Activated naive CD4-positive, alpha-beta T cell treated with anti-CD3 and anti-CD28 coated beads for 36 hours (primary cell): ENCODE measurements at places on chromosomes 6 and 20.

GRCh38 chr6:34061348-34061747 lies 84.5 kb downstream of the GRM4 start:
- DNase-seq: no peak

DNA sequence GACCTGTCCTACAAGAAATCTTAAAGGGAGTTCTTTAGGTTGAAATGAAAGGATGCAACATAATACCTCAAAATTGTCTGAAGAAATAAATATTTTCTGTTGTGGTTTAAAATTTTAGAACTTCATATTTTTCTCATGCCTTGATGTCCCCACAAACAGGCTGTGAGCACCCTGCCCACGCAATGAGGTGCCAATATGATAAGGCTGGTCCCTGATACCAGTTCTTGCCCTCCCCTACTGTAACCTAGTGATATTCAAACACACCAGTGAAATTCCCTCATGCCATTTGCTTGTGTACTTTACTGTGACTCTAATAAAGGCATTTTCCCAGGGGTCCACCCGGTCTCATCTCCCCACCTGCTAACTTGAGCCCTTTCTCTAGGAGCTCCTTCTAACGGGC lies 67.3 kb upstream of the SIRPG start:
- DNase-seq: no peak

DNA sequence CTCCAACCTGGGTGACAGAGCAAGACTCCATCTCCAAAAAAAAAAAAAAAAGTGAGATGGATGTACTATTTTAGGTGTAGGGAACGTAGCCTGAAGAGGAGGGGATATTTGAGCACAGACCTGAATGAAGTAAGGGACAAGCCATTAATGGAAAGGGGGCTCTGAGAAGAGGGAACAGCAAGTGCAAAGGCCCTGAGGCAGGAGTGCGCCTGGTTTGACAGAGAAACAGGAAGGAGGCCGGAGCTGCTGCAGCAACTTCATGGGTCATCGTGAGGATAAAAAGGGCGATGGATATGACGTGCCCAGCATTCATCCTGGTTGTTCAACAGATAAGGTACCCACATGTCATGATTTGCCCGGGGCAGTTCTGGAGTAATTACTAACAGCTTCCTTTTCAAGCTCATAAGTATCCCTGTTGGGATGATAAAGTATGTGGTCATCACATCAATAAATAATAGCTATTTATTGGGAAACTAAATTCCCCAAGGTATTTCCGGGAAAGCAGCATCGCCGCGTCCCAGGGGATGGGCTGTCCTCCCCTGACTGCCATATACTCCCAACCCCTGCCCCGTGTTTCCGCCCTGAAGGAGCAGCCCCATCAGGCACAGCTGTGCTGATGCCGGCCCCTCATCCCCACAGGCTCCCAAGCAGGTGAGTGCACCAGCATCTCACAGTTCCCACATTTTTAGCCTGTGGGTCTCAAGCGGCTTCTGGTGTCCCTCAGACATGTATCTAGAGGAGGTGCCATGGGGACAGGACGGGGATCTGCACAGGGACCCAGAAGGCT lies 43.4 kb downstream of the DLGAP4 start:
- no peak for DNase-seq

GRCh38 chr20:29878281-29878741 lies 1379.2 kb upstream of the DEFB115 start:
- DNase-seq: no peak

- DNase-seq: no peak
Observed at GRCh38 chr20:3981132-3981452, 34.3 kb downstream of the RNF24 start.

DNA sequence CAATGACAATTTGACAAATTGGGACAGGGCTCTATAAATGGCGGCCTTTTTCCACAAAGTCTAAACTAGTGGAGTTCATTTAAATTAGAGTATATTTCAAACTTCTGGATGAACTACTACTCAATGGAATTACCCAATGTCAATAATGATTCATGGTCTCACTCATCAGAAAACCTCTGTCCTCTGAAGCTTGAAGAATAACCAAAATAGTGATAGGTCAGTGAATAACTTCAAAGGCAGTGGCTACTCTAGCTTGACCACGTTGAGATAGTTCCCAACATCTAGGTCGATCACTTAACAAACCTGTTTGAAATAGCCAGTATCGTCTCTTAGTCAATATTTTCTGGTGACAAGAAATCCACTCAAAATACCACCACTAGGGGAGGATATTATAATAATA lies 197.6 kb downstream of the HDGFL1 start:
- DNase-seq: no peak

GRCh38 chr6:163296835-163297519 lies 117.5 kb upstream of the QKI start:
- DNase-seq: no peak

DNA sequence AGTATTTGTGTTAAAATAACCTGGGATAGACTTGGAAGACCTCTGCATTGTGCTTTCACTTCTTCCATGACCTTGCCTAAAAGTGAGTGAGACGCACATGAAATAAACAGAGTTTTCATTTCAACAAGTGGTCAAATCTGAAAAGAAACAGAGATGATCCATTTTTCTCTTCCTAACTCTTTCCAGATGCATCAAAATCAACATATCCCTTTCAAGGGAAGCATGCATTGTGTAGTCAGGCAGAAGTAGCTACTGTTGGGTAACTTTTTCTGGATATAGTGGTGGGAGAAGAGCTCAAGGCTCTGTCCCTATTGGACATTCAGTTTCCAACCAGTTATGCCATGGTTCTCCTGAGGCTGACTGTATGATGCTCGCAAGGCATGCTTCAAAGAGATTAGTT lies 233.0 kb upstream of the JAG1 start:
- DNase-seq: no peak

GRCh38 chr6:150932996-150933395 lies 67.5 kb downstream of the MTHFD1L start:
- no peak for DNase-seq

DNA sequence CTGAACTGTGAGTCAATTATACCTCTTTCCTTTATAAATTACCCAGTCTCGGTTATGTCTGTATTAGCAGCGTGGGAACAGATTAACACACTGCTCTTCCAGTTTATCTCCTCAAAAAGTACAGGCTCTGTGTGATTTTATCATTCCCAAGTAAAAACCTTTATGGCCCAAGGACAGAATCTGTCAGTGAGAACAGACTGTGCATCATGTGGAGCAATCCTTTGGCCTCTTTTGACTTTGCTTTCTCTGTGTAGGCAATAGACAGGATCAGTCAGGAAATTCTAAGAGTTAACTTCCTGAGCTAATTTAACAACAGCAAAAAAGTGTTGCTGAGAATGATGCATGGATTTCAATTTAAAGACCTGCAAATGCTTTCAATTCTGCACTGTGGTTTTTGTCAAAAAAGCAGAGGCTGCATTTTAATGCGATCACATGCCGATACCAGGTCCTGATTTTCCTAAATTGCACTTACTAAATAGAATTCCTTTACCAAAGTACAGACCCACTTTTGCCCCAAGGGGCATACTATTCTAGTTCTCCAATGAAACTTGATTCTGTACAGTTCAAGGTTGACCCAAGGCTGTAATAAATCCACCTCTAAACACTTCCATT lies 246.7 kb upstream of the MARCKS start:
- DNase-seq: no peak

GRCh38 chr6:69795469-69796072 lies 1.2 kb downstream of the LMBRD1 start:
- no peak for DNase-seq

DNA sequence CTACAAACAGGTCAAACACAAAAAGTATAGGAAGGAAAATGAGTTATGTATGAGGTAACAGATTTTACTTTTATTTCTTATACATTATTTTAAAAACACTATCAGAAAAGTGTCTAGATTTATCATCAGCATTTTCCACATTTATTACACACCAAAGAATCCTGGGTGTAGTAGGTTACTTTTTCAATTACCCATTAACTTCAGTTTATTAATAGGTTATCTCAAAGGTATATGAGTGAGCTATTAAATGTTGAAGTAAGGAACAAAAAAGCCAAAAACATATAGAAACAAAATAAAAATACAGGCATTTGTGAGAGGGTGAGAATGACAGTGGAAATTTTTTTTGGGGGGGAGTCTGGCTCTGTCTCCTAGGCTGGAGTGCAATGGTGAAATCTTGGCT lies 150.5 kb downstream of the SIM1 start:
- no peak for DNase-seq

GRCh38 chr6:133436652-133437051 lies 195.5 kb downstream of the EYA4 start:
- no peak for DNase-seq

- DNase-seq: no peak
Observed at GRCh38 chr6:129542705-129543104, 167.3 kb downstream of the ARHGAP18 start.

DNA sequence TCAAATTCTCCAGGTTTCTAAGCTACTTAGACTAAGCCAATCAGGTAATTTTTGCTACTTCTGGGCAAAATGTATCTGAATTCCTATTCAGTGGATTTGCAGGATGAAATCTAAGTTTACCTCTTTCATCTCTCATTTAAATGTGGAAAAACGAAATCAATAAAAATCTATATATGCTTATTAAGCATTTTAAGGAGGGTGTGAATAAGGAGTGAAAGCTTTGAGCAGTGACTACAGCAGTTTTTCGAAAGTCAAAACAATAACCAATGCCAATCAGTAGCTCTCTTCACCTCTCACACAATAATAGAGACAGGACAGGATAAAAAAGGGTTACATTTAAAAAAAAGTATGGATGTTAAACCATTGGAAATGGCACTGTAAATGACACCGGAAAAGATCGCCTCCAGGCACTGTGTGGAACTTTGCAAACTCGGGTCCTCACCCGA lies 476 bp upstream of the BCKDHB start:
- DNase-seq: no peak

- DNase-seq: no peak
Observed at GRCh38 chr20:32132911-32133549, 23.5 kb downstream of the TM9SF4 start.

GRCh38 chr6:4287372-4287771 lies 152.0 kb upstream of the ECI2 start:
- no peak for DNase-seq

DNA sequence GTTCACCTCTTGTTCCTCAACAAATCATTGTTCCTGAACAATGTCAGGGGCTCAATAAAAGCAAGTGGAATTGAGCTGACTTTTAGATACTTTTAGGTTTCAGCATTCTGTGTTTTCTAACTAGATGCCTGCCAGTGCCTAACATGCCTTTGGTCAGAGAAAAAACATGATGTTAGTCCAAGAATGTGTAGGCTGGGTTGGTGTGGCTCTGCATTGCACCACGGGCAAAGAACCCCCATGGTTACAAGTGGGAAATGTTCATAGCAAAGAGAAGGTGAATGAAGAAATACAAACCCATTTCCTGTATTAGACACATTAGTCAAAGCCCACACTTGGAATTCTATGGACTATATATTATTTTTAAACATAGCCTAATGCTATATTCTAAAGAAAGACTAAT lies 193.3 kb downstream of the TMEM200A start:
- no peak for DNase-seq

DNA sequence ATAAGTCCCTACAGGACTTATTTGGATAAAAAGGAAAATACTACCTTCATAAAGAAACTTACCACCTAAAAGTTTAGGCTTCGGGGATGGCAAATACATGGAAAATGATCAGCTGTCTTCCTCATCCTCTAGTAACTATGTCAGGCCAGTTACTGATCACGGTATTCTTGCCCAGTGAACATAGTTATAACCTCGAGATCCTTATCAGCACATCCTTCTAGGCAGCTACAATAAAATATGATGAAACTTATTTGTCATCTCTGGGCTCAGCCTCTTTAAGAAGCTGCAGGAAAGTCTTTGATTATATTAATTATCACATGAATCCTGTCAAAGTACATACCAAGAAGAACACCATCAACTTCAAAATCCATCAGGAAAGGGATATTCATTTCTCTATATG lies 41.8 kb downstream of the SF3B5 start:
- no peak for DNase-seq

DNA sequence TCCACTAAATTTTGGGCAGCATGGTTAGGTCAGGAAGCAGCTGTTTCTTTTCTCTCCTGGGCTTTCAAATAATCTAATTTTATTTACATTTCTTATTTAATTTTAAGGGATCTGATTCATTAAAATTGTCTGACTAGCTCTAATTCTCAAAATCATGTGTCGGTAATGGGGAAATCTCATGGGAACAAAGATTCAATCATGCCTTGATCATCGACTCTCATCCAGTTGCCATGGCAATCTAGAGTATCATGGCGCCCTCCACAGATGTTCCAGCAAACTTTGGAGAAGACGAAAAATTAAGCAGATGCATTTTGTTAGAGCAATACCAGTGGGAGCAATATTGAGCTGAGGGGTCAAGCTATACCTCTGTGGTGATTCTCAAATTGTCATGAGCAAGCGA lies 358.0 kb upstream of the CDH4 start:
- no peak for DNase-seq

DNA sequence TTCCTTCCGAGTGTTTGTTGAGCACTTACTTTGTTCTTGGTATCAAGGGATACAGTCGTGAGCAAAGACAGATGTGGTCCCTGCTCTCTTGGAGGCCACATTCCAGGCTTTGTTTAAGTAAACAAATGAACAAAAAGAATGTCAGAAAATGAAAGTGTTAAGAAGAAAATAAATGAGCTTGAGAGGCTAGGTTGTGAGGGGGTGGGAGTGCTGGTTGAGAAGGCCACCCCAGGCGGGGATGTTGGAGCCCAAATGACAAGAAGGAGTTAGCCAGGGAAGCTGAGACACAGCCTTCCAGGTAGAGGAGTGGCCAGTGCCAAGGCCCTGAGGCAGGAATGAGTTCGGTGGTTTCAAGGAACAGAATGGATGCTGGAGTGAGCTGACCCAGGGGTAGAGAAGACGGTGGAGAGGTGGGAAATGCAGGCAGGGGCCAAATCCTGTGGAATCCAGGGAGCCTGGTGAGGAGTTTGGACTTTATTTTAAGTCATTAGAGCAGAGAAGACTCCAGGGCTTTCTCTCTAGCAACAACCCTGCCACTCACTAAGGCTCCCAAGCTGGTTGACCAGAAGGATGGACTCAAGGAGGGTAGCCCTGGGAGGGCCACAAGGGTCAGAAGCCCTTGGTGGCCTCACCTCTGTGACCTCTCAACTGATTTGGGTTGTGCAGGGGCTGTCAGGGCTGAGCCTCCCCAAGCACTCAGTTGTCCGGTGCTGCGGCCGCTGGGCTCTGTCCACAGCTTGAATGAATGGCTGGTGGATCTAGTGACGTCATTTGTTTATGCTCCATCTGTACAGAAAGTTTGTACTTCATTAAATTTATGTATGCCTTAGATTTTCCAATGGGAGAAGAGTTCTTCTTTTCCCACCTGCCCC lies 66.0 kb upstream of the STX16 start:
- DNase-seq: no peak

GRCh38 chr20:4555188-4555890 lies 166.4 kb upstream of the PRND start:
- no peak for DNase-seq
